ENCODE measurements at places on chromosomes 2 and 18.

DNA sequence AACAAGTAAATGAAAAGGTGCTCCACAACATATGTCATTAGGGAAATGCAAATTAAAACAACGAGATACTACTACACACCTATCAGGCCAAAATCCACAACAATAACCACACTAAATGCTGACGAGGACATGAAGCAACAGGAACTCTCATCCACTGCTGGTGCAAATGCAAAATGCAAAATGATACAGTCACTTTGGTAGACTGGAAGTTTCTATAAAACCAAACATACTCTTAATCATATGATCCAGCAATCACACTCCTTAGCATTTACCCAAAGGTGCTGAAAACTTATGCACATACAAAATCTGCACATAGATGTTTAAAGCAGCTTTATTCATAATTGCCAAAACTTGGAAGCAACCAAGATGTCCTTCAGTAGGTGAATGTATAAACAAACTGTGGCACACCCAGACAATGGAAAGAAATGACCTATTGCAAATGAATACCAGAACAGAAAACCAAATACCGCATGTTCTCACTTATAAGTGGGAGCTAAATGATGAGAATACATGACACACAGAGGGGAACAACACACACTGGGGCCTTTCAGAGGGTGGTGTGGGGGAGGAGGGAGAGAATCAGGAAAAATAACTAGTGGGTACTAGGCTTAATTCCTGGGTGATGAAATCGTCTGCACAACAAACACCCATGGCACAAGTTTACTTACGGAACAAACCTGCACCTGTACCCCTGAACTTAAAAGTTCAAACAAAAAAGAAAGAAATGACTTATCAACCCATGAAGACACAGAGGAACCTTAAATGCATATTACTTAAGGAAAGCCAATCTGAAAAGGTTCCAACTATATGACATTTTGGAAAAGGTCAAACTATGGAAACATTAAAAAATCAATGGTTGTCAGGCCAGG, 80.4 kb downstream of the ASXL2 start:
- DNase-seq, result no peak

- DNase-seq, result no peak
These were observed 91.0 kb downstream of the CTIF start for GRCh38 chr18:48629730-48630324.

- DNase-seq, result no peak
These were observed 77.1 kb downstream of the MYO5B start for GRCh38 chr18:50117863-50118262.

DNA sequence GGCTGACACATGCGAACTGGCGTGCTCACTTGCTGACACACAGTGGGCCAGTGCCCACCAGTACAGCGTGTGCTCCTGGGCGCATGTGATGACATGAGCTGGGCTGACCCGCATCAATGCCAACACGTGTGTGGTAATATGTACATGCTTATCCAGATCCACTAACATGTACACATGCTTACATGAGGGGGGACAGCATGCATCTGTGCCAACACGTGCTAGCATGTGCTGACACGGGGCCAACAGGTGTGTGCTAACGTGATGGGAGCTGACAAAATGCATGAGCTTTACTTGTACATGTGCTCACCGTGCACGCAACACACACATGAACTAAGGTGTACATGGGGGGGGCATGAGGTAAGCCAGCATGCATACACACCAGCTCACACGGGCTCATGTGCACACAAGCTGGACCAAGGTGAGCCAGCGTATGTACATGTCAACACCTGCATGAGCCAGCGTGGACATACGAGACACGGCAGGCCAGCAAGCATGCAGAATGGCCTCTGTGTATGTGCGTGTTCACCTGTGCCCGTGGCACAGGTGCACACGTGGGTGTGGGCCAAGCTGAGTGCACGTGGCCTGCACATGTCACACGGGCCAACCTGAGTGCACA, 28.5 kb downstream of the GPC1 start:
- no peak for DNase-seq

DNA sequence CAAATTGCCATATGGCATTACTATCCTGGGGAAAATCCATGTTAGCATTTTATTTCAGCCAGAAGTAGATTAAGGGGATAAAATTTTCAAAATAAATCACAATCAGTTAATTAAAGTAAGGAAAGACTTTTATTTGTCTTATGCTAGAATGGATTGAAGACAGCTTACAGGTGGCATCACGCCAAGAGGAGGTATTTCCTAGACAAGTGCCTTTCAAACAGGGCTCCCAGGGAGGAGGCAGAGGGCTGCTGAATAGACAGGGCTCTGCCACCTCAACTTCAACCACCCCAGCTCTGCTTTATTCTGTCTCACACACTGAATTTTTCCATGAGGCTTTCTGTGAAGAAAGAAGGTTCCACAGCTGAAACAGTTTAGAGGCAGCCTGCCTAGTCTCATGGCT, 12.2 kb downstream of the CCDC68 start:
- DNase-seq, result no peak

GRCh38 chr2:170255971-170256370, 78.0 kb downstream of the MYO3B start:
- DNase-seq, result no peak

DNA sequence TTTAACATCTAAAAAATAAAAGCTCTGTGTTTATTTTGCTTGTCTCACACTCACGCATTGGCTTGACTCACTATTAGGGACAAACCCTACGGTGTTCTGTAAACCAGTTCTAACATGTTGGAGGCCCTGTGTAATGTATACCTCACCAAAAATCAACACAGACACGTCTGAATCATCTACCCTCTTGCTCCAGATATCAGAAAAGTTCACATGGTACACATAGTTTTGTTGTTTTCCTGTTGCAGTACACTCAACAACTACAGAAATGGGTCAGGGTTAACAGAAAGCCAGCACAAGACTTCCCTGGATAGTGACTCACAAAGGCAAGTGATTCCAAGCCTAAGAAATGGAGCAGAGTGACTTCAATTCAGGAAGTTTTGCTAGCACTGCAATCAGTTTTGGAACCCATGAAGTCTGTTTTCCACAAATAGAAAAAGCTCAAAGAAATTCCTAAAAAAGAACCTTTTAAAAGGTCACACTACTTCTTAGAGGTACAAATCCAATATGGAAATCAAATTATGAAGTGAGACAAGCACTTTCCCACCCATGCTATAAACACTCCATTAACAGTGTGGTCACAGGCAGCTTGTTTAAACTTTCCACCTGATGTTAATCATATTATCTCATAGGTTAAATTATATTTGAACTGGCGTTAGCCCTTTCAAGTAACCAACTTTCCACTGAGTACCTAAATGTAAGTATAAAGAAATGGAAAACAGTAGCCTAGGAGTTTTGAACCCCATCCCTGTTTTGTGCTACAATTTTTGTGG, 87.4 kb downstream of the GAREM1 start:
- no peak for DNase-seq

GRCh38 chr2:1541819-1542475, 128.7 kb downstream of the TPO start:
- no peak for DNase-seq

DNA sequence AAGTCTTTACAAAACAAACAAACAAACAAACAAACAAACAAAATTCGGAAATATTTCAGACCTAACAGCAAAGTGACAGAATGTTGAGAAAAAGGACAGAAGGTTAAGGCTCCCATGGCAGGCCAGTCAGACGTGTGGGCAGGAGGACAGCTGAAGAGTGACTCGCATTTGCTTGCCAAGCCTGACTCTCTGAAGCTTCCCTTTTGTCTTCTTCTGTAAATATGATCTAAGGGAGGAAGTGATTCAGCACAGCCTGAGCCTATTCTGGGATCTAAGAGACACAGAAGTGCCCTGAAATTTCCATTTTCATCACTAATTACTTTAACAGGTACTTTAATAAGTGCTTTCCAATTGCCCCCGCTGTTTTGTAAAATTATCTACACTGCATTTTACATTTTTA, 134.0 kb upstream of the LYPD1 start:
- no peak for DNase-seq

GRCh38 chr18:47389210-47389609, 137.8 kb upstream of the SKOR2 start:
- no peak for DNase-seq

DNA sequence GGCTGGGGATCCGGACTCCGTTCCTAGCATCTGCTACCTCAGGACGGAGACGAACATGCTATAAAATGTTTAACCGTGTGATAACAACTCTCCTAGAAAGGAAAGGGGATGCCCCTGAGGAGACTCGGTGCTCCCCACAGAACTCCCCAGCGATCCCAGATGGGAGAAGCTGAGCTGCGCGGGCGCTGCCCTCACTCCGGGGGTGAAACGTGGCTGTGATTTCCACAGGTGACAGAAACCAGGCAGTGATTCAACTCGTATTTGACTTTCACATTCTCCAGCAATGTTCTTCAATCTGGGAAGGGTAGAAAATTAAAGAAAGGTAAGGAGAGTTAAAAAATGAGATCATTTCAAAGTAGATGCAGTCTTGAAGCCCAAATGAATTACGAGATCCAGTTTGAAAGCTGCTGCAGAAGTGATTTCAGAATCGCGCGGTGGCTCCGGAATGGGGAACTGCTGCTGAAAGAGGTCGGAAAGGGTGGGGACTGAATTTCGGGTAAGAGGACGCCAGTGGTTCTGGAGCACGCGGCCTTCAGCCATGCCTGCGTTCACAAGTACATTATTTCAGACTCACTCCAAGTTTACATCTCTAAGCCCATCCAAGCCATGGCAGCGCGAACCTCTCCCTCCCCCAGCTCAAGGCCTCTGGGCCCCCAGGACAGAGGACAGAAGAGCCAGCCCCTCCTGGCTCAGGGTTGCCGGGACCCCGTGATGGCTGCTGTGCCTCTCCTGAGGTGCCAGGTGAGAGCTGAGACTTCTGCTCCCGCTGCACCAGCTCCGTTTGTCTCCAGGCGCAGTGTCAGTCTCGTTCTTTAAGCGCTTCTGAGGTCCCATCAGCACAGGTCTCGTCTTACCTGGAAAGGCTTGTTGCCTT, 39.5 kb downstream of the ADNP2 start:
- no peak for DNase-seq

GRCh38 chr18:42509750-42510415, 554.8 kb downstream of the PIK3C3 start:
- no peak for DNase-seq

GRCh38 chr2:104932243-104932642, 78.3 kb downstream of the POU3F3 start:
- no peak for DNase-seq

DNA sequence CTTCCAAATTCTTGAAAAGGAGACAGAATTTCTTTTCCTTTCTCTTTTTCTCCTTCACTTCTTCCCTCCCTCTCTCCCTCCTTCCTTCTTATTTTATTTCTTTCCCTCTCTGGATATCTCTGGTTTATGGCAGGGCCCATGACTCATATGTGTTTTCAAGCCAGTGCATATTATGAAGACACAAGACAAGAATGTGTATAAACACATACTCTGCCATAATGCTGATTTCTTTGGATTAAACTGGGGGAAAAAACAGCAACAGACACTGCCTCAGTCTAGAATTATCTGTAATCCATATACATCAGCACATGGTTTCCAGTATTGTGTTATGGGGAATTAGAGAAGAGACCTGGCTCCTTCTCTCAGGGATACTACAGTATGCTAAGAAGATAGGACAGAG, 82.8 kb upstream of the CPO start:
- no peak for DNase-seq

DNA sequence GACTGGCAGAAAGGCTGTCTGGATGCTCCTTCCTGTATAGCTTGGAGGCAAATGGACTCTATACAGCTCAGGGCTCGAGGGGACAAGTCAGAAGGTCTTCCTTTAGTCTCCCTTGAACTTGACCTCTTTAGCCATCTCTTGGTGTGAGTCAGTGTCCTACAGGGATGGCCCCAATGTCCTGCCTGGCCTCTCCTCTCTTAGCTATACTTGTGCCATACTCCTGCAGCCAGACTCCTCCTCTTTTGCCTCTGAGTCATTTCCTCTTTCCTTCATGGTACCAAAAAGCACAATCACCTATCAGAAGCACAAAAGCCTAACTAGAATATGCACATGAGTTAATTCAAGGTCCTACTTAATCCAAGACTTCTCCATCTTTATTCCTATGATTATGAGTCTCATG, 112.7 kb downstream of the XRCC5 start:
- no peak for DNase-seq

DNA sequence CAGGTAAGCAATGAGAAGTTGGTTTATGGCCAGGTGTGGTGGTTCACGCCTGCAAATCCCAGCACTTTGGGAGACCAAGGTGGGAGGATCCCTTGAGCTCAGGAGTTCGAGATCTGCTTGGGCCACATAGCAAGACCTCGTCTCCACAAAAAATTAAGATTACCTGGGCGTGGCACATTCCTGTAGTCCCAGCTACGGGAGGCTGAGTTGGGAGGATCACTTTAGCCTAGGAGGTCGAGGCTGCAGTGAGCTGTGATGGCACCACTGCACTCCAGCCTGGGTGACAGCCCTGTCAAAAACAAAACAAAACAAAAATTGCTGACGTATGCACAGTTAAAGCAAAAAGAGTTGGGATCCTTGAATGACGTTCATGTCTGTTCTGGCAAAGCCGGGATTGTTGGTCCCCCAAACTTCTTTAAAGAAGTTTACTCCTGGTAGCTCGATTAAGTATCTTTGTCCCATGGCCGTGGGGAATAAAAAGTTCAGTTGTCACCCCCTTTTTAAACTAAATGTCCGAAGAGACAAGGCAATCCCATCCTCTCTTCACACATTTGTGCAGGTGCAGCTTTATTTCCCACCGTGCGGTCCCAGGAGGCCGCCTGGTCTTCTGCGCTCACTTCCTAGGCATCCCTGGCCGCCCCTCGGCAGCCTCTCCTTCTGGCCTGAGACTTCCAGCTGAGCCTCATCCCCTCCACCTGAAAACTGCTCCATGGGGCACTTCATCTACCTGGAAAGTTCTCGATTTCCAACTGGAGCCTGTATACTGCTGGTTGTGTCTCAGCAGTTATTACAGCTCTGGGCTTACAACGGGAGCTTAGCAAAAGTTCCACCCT, 762 bp upstream of the SPOPL start:
- no peak for DNase-seq

DNA sequence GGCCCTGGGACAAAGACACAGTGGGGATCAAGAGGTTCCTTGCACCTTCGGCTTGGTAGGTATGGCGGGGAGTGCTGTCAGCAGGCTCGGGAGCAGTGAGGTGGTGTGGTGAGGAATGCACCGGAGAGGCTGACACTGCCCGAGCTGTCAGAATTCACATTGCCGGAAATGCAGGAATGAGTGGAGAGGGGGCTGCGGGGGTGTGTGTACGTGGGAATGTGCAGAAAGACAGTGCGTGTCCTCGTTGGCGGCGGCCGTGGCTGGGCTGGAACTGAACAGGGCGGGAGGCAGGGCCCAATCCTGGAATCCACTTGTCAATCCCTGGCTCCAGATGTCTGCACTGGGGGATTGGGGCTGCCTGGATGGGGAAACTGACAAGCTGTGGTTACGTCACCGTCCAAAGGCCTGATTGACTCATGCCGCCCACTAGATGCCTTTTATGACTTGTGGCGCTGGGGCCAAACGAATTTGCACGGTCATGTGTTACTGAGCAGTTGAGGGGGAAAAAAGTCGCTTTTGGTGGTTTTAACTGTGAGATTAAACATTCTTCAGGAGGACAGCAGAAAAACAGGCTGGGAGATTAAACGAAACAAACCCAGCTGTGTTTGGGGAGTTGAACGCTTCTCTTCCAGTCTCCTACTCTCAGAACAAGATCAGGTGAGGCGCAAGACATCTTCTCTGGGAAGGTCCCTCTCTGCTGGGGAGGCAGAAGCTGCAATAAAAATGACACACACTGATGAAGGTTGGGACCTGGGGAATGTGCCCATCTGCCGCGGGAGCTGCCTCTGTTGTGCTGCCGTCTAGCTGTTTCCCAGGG, 189.4 kb upstream of the GLI2 start:
- DNase-seq, result no peak

GRCh38 chr2:191289049-191289448, 43.8 kb downstream of the MYO1B start:
- no peak for DNase-seq

Data from amygdala (tissue), 56 donors.